ENCODE measurements at places on chromosomes 7 and 10.

GRCh38 chr7:135791543-135792362, 43.1 kb upstream of the FAM180A start:
- DNase-seq, result peak; percentile 44

DNA sequence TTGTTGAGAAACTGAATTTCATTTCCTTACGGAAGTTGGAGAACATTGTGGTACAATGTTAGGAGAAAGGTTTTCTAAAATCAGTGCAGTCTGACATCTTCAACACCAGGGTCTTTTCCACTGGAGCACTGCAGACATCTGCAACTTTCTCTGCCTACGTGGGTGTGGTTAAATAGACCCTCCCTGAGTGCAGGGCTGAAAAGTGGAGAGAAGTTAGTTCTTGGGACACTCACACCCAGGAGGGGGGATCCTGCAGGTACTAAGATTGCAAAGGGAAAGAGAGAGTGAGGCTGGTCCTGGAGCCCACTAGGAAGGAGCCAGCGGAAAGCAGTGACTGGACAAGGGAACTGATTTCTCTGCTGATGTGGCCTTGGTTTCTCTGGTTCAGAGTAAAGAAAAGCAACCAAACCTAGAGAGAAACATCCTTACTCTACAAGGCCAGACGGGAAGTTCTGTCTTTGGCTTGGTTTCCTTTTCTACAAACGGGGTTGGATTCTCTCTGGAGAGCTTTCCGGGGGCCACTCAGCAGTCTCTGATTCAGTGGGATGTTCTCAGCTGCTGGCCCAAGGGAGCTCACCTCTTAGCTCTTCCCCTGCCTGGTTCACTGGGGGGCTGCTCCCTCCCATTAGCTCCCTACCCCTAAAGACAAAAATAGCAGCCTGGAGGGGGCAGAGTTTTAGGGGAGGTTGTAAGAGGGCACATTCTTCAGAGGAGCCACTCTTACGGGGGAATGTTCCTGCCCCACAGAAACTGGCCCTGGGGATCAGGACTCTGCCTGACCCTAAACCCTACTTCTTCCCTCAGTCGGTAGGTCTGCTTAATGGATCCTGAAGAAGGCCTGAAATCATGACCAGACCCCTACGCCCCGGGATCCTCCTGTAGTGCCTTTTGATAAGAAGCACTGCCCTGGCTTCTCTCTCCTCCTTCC, 2.7 kb downstream of the UPP1 start:
- DNase-seq, result no peak

DNA sequence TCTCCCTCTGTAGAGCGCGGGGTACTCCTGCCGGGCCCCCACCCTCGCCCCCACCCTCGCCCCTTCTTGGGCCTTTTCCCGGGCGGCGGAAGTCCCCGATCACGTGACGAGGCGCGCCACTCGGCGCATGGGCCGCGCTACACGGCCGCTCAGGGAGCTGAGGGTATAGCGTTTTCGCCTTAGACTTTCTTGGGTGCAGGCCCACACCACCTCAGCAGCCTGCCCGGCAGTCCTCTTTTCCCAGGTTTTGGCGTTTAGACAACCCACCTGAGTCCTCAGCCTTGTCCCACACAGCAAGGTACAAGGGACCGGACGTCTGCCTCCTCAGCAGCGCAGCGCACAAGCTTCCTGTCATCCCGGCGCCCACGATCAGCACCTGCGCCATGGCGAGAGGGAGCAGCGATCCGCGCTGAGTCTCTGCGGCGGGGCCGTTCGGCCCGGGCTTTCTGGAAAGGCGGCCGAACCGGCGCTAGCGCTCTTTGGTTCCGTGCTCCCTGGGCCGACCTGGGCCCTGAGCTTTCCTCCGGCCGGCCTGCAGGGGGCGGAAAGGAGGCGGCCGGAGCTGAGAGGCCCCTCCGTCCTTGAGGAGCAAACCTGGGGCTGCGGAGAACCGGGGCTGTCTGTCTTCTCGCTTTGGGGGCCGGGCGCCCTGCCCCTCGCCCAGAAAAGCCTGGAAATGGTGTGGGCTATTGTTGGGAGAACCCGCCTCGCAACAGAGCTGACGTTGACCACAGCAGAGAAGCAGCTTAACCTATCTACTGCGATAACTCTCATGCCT, at the start of gene RNLS:
RNLS (minus strand) TSS at position 513 of the 778 bp plus-strand sequence.
- peak; percentile 75 for DNase-seq

DNA sequence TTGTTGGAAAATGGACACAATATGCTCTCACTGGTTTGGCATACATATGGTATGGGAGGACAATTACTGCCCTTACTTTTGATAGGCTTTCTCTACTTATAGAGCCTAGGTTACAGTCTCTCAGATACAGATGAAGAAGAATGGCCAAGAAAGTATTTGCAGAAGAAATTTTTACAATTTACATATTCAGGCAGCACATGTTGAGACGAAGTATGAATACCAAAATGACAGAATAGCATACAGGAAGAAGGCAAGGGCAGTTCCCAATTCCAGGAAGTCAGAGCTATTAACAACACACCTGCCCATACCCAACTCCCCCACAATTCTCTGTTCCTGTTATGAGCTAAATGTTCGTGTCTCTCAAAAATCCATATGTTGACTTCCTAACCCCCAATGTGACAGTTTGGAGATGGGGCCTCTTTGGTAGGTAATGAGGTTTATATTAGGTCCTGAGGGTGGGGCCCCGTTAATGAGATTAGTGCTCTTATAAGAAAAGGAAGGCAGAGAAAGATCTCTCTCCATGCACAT, 67.8 kb downstream of the DOCK4 start:
- no peak for DNase-seq

- DNase-seq, result peak; percentile 82
Observed at GRCh38 chr7:142385491-142386340, 127.9 kb upstream of the PRSS58 start.

DNA sequence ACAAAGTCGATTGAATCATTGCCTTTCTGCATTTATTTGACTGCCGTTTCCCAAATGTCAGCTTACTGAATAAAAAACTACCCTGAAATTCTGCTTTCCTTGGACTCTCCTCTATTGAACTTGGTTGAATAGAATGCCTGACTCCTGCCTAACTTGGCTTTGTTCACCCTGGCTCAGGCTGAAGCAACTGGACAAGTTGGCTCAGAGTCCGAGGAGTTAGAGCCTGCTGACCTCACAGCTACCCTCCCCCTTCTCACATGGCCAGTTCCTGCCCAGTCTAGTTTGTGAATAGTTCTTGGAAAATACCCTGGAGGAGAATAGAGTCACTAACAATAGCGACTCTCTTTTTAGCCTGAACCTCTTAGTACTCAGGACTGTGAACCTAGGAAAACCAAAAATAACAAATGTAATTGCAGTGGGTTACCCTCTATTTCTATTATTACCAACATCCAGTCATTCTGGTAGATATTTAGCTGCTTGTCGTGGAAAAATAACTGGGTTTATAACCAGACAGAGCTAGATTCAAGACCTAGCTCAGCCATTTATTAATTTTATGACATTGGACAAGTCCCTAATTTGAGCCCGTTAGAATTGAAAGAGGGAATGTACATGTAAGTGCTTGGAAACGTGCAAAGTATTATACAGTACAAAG, 17.3 kb upstream of the NRBF2 start:
- peak; percentile 97 for DNase-seq

DNA sequence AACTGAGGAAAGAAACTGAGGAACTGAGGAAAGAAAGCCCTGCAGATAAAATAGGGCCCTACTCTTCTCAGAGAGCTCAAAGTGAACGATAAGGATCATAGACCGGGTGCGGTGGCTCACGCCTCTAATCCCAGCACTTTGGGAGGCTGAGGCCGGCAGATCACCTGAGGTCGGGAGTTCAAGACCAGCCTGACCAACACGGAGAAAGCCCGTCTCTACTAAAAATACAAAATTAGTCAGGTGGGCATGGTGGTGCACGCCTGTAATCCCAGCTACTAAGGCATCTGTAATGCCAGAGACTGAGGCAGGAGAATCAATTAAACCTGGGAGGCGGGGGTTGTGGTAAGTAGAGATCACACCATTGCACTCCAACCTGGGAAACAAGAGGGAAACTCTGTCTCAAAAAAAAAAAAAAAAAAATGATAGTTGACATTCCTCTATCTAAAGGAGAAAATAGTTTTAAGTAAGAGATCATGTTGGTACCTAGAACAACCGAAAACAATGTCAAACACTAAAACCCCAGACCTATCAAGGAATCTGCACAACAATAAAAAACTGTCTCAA, 2.5 kb downstream of the MKRN1 start:
- no peak for DNase-seq

- DNase-seq, result peak; percentile 93
Observed at GRCh38 chr7:92633211-92633906, 43.2 kb upstream of the FAM133B start.

- DNase-seq, result no peak
Observed at GRCh38 chr7:140017543-140017942, 45.2 kb downstream of the PARP12 start.

GRCh38 chr7:27960415-27960814, 220.2 kb downstream of the JAZF1 start:
- no peak for DNase-seq

- DNase-seq, result peak; percentile 71
Observed at GRCh38 chr10:124641282-124642087, 102.7 kb downstream of the FAM53B start.

DNA sequence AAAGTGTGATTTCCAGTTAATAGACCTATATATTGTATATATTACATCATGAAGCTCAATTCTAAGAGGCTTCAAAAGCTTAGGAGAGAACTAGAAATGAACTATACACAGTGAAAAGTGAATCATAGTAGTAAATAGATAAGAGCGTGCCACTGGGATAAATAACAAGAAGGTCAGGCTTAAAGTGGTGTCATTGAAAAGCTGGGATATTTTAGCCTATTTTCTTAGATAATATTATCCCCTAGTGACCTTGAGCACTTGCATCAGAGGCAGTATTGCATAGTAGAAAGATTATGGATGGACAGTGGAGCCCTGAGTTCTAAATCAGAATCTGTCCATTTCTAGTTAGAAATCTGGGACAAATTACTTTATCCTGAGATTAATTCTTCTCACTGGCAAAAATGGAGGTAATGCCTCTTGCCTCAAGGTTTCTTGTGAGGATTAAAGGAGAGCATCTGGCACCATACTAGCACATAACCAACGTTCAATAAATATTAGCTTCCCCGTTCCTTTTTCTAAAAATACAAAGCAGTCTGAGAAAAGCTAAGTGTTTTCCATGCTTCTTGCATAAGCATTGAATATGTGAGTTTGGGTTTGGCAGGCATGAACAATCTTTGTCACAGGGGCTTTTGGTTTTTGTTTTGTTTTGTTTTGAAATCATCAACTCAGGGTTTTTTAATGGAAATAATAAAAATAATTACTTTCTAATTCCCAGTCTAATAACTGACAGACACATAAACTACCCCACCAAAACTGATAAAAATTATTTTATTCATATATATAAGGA, 27.3 kb upstream of the MACC1 start:
- DNase-seq, result no peak

- no peak for DNase-seq
Observed at GRCh38 chr10:125020871-125021270, 78.9 kb downstream of the ZRANB1 start.

- no peak for DNase-seq
Observed at GRCh38 chr7:67045496-67045995, 48.9 kb downstream of the TYW1 start.

Data from muscle of leg (tissue), 16 donors.